B cell (primary cell): ENCODE measurements at places on chromosomes 5 and 9. TPM values are rescaled to one million over a fixed set of nuclear protein-coding genes. Genes with fewer than 3 reads are reported as not detected.

- no peak for DNase-seq
Measured at GRCh38 chr5:123046222-123046621, 9.7 kb upstream of the PPIC start.

KIF20A gene
- 0.47 TPM in 1 of 2 replicates, not detected in the other for total RNA-seq

SARDH gene
- 0.07 and 0.32 TPM in 2 replicates for total RNA-seq

- DNase-seq: no peak
Measured at GRCh38 chr5:176394881-176395675, 6.5 kb downstream of the HIGD2A start.

DNA sequence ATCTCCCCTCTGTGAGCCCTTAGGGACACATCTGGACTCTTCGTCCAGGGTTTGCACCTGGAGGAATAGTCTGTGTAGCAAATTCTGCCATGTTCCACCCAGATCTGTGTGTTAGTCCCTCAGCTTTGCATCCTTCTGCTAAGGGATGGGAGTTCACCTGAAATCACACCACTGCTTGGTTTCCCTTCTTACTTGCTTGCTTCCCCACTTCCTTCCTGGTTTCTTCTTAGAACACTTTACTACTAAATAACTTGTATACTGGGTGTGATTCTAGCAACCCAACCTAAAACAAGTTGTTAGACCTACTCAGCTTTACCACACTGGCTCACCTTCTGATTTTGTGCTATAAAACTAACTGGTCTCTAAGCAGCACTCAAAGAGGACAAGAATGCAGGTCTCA, 202.6 kb upstream of the MAP3K1 start:
- DNase-seq: peak; percentile 47

GRCh38 chr5:160835376-160835775, 16.6 kb downstream of the ATP10B start:
- DNase-seq: no peak

- DNase-seq: peak; percentile 45
Measured at GRCh38 chr5:113487781-113488644, at the start of gene MCC. TSS of gene MCC (minus strand) at chr5:113488453.

DNA sequence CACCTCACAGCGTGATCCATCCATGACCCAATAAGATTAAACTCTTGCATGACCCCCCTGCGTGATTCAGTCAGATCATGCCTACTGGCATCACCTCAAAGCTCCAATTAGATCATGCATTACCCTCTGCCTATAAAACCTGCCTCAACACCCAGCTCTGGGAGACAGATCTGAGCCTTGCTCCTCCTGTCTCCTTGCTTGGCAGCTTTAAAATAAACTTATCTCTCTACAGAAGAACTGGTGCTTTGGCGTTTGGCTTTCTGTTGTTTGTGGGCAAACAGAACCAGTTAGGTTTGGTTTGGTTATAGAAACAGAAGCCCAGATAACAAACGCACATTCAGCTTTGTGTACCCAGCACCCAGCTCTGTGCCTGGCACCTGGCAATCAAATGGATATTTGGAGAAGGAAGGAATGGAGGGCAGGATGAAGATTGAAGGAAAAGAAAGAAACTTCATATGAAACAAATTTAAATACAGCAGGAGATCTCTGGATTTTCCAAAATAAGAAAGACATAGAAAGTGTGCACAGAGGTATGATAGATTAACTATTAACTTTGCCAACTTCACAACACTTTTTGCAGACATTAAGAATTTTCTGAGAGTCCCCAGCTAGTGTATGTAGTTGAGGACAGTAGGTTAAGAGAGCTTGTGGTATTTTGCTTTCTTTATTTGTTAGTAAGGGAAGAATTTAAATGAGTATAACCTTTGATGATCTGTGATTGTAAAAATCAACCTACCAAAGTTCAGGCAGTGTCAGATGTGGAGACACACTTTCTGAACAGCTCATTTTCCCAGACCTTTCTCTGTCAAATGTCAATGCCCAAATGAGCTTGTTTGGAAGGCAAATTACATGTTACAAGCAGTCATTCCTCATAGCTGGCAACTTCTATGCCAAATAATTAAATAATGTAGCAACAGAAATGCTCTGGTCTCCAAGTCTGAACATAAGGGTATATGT, 102.1 kb upstream of the ASTN2 start:
- DNase-seq: no peak

DNA sequence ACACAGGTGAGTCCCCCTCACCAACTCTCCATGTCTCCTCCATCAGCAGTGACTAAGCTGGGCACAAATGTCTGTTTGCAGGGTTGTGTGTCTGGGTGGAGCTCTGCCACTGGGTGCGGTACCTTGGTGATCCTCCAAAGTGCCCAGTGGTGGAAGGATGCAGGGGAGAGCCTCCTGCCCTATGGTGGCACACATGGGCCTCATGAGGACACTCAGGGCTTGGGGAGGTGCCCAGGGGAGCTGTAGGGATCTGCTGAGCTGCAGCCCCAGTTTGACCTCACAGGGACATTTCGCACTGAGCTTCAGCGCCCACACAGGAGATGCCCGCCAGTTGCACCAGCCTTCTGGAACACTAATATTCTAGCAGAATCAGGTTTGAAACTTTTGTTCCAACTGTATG, 29.5 kb downstream of the S1PR3 start:
- DNase-seq: no peak

CCNI2 gene
- total RNA-seq: 1.1 and 2.0 TPM in 2 replicates
